ENCODE measurements at places on chromosomes 2 and 18. TPM values are rescaled to one million over a fixed set of nuclear protein-coding genes. Genes with fewer than 3 reads are reported as not detected.
A peak's percentile ranks its signal among the peaks of the same experiment; 100 is the strongest.

Gene KIAA2012
- total RNA-seq: not detected

Gene LIMS4
- total RNA-seq: 3.3 TPM

Gene TRAPPC12
- total RNA-seq: 73.3 TPM

- no peak for DNase-seq
- no peaks in the 10 kb centered on the region for H3K36me3 ChIP-seq
- H3K27ac ChIP-seq: peak overlapping the region; percentile 67
- no peak overlapping the region for H3K4me3 ChIP-seq
These were observed 35.1 kb downstream of the MAPRE2 start for GRCh38 chr18:35076135-35076924.

DNA sequence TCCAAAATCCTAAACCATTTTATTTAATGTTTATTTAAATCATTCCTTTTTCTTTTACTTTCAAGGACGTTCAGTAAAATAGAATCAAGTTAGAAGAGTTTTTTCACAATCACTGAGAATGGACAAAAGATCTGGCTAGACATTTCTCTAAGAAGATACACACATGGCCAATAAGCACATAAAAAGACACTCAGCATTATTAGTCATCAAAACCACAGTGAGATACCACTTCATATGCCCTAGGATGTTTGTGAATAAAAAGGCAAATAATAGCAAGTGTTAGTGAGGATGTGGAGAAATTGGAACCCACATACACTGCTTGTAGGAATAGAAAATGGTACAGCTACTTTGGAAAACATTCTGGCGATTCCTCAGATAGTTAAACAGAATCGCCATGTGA lies 76.1 kb downstream of the RHBDD1 start:
- no peak overlapping the region for H3K4me3 ChIP-seq
- DNase-seq: no peak
- H3K27me3 ChIP-seq: no peaks in the 10 kb centered on the region

GRCh38 chr2:190149908-190150307 lies 87.4 kb upstream of the MSTN start:
- H3K4me1 ChIP-seq: no peaks in the 10 kb centered on the region
- H3K27me3 ChIP-seq: no peaks in the 10 kb centered on the region
- H3K36me3 ChIP-seq: no peaks in the 10 kb centered on the region
- no peak for DNase-seq
- H3K4me3 ChIP-seq: no peak overlapping the region
- H3K27ac ChIP-seq: no peak overlapping the region
